Stimulated activated CD4-positive, alpha-beta T cell treated with anti-CD3 and anti-CD28 coated beads, Interleukin-1b, Interleukin-23, amount 100 ng/mL, for 1 hour (primary cell): ENCODE measurements at places on chromosomes 12 and 14.

- DNase-seq = no peak
Measured at GRCh38 chr12:93591137-93591868, 18.8 kb downstream of the SOCS2 start.

- no peak for DNase-seq
Measured at GRCh38 chr14:89387922-89388685, 28.9 kb downstream of the FOXN3 start.

GRCh38 chr12:30457621-30458289 is 237.9 kb downstream of the IPO8 start:
- DNase-seq = no peak

DNA sequence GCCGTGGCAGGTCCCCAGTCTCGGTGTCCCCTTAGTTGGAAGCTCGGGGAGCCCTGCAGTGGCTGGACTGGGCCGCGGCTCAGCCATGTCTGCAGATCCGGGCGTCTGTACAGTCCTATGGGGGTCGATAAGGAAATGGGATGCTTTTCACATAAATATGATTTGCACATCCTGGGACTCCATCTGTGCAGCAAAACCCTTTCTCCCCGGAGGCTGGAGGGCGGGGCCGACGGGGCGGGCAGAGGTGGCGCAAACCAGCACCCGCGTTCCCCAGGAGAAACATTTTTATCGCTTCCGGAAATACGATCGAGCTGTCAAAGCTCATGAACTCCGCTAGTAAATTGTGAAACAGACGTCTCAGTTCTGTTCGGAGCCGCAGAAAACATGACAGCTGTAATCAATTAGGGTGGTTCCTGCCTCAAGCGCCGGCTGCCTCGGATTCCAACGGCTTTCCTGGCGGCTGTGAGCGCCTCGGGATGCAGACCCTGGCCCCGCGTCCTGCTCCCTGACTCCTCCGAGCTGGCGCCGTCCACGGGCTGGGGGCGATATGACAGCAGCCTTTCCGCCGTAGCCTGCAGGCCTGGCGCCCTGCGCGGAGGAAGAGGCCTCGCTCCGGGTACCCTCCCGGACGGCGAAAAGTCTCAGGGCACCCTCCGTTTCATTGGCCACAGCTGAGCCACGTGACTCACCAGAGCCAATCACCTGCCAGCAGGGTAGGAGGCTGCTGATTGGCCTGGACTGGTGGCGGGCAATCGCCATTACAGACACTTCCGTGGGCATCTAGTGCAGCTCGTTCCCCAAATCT is 23.0 kb downstream of the DIO3 start:
- no peak for DNase-seq

- no peak for DNase-seq
Measured at GRCh38 chr12:125552295-125552694, 487.1 kb downstream of the AACS start.

GRCh38 chr12:55972911-55973598 is 823 bp upstream of the RAB5B start:
- no peak for DNase-seq

DNA sequence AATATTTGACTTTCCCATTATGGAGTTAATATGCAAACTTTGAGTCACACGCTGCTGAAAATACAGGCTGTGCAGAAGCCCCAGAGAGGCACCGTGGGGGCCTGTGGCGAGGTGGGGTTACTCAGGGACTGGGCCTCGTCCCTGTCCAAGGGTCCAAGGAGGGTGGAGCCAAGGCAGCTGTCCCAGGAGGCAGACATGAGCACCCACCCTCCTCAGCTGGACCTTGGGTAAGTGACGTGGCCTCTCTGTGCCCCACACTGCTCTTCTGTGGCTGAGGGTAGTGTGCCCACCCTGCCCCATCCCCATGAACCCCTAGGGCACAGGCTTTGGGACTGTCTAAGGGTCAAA is 39.4 kb downstream of the FAM222A start:
- no peak for DNase-seq

DNA sequence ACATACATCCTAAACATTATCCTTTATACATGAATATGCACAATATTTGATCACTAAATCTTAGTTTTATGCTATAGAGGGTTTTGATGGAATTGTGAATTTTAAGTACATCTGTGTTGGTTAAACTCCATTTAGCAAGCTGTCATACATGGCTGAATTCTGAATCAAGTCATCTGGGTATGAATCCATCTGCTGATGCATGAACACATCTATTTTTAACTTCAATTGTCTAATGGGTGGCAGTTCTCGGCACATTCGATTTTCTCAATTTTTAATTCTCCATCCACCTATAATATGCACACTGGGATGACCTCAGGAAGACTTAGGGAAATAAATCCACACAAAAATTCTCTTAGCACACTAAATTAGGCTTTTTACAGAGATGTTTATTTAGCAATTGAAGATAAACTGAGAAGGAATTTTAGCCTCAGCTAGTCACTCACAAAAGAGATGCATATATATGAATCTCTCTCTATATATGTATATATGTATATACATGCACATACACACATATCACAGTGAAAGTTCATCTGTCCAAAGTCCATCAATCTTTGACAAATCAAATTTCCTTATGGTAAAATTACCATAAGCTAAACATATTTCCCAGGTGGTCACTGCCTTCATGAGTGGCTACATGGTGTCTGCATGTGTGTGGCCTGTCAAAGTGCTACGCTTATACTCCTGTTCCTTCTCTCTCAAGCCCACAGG is 44.5 kb upstream of the VPS33A start:
- no peak for DNase-seq

DNA sequence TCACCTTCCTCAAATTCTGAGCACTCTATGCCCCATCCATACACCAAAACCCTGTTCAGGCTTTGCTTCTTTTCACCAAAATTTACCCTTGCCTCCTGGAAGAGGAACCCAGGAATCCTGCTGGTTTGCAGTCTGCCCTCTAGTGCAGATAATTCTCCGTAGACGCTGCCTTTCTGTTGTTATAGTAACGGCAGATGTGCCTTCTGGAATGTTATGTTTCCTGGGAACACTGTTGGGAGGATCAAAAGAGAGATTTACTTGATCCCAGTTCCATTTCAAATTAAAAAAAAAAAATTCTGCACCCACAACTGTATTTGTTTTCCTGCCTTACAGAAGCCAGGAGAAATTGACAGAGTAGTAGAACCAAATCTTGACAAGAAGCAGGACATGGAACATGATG is 104.2 kb upstream of the RMST start:
- no peak for DNase-seq

GRCh38 chr12:52041695-52042123 is 9.5 kb upstream of the NR4A1 start:
- DNase-seq = no peak

DNA sequence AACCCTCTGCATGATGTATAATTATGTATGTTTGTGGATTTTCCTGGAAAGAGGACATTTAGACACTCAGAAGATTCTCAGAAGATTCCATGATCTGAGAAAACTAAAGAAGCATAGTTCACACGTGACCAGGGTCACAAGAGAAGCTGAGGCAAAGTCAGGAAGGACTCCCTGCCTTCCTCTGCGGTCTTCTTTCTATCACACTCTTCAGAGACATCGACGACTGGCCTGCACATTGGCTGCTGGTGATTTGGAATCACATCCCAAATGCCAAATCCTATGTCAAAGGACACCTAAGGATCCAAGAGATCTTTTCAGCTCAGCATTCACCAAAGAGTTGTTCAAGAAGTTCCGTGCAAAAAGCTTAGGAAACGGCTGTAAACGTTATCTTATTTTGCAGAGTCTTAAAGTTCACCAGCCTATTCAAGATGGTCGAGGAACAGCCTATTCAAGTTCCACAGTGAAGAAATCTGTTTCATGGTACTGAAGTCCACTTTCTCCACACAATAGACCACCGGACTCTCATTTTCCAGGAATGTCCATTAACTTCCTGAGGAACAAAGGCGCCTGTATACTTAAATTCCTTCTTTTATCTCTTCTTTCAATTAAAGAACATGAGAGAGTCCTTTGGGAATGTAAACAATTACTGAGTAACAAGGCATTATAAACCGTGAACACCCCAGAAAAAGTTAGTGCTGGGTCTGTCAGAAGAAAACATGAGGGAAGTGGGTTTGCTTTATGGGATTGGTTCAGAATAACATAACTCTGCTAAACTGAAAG is 42.1 kb downstream of the IGF1 start:
- DNase-seq = no peak
